Retinal pigment epithelial cell (primary cell): ENCODE measurements at places on chromosomes 11 and 22.

DNA sequence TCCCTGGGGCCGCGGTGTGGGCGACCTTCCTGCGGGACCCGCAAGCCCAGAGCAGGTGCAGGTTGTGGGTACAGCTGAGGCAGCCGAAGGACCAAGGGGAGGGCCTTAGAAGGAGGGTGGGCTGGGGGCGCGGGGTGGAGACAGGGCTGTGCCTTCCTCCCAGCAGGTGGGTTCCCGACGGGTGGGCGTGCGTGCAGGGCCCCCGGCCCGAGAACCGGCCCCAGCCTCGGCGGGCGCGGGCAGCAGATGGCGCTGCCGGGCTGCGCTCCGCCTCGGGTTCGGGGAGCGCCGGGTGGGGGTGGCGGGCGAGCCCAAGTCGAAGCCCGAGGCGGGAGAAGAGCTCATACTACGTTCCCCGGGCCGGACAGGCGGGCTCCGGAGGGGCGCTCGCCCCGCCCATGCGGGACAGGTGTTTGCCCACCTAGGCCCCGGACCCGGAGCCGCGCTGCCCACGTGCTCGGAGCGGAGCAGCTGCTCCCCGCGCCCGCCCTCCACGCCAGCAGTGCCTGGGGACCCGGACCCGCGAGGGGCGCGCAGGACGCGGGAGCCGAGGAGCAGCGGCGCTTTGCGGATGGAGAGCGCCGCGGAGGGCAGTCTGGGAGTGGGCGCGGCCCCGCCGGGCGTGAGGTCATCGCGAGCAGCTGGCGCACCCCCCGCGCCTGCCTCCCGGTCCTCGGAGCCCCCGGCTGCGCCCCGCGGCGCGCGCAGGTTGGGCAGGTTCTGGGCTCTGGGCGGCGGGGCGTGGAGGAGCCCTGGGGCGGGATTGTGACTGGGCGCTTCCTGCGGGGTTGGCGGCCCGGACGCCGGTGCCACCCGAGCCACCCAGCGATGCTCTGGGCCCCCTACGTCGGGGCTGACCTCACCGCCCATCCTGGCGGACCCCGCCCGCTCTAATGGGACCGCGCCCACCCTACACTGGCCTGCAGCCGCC, 25.3 kb downstream of the DUSP8 start:
- DNase-seq: no peak

DNA sequence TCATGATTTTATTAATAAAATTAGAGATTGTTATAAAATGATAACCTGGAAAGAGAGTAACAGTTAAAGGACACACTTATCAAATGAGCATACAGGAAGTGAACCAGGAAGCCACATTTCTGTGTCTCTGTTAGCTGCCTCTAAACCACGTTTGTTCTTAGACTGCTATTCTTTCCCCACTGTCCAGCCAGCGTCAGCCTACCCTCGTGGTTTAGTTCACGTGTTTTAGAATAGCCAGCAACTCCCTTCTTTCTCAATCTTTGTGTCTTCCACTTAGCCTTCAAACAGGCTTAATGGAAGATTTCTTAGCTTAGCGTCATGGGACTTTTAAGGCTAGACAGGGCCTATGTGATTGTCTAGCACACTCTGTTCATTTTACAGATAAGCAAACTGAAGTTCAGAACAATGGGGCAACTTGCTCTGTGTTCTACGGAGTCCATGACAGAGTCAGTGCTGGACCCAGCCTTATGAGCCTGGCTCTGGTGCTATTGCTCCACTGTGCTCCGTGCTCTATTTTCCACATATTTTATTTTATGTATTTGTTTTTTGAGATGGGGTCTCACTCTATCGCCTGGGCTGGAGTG, 27.2 kb downstream of the GRAMD1B start:
- no peak for DNase-seq

DNA sequence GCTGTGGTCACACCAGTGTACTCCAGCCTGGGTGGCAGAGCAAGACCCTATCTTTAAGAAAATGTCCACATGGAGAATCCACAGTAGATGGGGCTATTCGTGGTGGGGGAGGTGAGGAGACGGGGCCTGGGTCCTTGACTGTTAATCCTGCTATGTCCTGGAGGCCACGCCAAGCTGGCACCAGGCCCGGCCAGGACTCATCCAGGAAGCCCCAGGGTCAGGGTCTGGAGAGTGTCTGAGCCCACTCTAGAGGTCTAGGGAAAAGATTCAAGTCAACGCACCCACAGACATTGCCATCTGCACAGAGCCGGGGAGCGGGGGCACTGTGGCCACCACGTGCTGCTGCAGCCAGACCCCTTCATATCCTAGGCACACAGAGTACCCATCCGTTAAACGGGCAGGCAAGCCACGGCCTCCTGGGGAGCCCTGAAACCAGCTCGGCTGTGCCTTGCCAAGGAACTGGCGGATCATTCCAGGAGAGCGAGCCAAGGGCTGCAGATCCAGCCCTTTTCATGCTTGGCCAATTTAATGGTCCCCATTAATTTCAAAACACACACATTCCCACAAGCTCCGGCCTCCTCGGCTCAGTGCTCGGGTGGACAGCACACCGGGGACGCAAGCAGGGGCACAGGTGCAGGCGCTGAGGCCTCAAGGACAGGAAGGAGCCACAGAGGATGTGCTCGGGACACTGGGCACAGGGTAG, 24.7 kb downstream of the MACROD1 start:
- DNase-seq: no peak

DNA sequence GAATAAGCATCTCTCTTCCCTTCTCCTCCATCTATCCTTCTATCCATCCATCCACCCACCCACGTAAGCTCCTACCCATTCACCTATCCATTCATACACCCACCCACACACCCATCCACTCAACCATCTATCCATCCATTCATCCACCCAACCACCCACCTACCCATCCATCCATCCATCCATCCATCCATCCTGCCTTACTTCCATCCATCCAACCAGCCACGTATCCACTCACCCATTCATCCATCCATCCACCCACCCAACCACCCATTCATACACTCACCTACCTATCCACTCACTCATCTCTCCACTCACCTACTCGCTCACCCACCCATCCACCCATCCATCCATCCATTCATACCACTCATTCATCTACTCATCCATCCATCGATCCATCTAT, 13.2 kb downstream of the TNNT3 start:
- DNase-seq: no peak

DNA sequence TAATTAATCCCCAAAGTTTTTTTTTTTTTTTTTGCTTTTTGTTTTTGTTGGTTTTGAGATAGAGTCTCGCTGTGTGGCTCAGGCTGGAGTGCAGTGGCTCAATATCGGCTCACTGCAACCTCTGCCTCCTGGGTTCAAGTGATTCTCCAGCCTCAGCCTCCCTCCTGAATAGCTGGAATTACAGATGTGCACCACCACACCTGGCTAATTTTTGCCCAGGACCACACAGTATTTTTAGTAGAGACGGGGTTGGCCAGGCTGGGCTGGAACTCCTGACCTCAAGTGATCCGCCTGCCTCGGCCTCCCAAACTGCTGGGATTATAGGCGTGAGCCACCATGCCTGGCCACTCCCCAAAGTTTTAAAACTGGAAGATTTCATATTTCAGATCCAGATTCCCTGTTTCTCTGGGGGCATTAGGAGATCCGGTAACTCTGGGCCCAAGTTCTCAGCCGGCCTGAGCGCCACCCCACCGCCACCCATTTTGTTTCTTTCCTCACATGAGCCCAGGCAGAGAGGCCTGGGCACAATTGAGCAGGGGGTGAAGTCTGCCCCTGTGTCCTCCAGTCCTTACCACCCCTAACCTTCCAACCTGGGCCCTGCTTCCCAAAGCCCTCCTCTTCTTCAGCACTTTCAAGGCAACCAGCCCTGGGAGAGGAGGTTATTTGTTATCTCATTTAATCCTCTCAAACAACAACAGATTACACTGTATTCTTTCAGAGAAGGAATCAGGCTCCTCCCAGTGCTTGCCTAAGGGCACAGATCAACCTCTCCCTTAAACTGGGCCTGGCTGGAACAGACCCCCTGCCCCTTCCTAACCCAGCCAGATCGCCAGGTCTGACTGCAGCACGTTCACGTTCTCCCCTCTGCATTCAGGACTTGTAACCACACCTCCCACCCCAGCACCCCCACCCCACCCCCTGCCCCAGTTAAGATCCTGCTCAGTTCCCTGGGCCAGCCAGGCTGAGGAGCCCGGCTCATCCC, 1.9 kb upstream of the CSNK1E start:
- no peak for DNase-seq

GRCh38 chr11:44031549-44031948, 16.2 kb upstream of the ACCSL start:
- DNase-seq: no peak

GRCh38 chr11:119800171-119800570, 71.2 kb upstream of the NECTIN1 start:
- no peak for DNase-seq
